Activated B cell treated with CpG ODN at 0.5 μM for 24 hours (primary cell): ENCODE measurements at places on chromosomes 6 and 20.

- DNase-seq: no peak
Measured at GRCh38 chr20:63522091-63522868, 1.7 kb downstream of the PPDPF start.

DNA sequence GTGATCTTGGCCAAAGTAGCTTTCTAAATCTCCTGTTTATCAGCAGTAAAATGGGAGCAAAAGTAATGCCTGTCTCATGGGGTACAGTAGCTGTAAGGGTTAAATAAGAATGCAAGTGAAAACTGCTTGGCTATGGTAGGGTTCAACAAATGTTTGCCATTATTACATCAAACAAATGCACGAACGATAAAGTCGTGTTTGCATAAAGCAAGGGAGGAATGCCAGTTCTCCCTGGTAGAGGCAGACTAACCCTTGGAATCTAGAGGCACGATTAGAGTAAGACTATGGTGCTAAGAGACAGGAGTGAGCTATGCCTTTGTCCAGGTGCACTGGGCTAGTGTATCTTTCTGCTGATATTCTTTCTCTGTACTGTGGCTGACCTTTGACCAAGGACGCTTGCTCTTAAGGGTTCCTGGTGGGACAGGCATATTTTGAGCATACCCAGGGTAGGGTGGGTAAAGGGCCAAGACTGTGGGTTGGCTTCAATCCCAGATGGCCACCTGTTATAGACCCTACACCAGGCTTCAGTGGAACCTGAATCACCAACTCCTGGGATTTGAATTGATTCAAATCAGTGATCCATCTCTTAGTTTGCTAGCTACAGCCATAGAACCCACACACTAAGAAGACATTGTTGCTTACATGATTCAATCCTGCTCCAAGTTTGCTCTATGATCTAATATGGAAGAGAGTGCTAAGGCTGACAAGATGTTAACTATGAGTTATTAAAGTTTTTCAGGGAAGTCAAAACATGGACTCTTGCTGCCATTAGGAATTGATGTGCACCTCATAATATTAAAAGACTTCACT lies 139.9 kb downstream of the CCDC170 start:
- no peak for DNase-seq

GRCh38 chr6:159193923-159194322 lies 24.7 kb downstream of the FNDC1 start:
- DNase-seq: no peak

- DNase-seq: no peak
Measured at GRCh38 chr20:62752671-62753501, 43.4 kb upstream of the MRGBP start.

DNA sequence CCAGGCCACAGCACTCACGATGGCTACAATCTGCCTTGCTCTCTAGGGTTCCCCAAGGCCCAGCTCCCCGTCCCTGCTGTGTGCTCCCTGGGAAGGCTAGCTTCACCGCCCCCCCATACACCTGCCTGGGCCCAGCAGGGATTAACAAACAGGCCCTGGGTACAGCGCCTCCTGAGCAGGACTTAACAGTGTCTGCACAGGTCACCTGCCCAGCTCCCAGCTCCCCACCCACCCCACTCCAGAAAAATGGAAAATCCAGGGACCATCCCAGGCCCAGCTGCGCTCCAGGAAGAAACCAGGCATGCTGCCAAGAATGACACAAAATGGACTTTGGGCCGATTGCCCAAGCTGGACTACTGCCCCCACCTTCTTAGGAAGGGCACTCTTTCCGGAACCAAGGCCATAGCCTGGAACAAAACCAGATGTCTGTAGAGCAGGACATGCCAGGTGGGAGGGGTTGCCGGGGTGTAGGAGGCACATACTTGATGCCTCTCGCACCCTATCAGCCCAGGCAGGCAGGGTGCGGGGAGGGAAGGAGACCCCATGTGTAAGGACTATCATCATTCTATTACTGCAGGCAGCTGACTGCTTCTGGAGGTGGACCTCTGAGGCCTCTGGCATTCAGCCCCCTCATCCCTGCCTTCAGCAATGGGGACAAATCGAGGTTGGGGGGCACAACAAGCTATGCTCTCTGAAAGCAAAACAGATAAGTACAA lies 104.9 kb downstream of the SNX5 start:
- no peak for DNase-seq

- DNase-seq: no peak
Measured at GRCh38 chr20:17202030-17202429, 24.8 kb upstream of the PCSK2 start.

- no peak for DNase-seq
Measured at GRCh38 chr6:4612636-4613171, 163.5 kb upstream of the CDYL start.

DNA sequence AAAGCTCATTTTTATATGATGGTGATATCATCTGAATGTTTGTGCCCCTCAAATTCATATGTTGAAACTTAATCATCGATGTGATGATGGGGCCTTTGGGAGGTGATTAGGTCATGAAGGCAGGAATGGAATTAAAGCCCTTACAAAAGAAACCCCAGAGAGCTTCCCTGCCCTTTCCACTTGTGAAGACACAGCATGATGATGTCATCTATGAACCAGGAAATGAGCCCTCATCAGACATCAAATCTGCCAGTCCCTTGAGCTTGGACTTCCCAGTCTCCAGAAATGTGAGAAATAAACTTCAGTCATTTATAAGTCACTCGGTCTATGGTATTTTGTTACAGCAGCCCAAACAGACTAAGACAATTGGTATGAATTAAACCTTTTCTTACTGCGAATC lies 153.1 kb downstream of the MYB start:
- DNase-seq: no peak

GRCh38 chr6:25939593-25939992 lies 9.1 kb upstream of the SLC17A2 start:
- DNase-seq: no peak

DNA sequence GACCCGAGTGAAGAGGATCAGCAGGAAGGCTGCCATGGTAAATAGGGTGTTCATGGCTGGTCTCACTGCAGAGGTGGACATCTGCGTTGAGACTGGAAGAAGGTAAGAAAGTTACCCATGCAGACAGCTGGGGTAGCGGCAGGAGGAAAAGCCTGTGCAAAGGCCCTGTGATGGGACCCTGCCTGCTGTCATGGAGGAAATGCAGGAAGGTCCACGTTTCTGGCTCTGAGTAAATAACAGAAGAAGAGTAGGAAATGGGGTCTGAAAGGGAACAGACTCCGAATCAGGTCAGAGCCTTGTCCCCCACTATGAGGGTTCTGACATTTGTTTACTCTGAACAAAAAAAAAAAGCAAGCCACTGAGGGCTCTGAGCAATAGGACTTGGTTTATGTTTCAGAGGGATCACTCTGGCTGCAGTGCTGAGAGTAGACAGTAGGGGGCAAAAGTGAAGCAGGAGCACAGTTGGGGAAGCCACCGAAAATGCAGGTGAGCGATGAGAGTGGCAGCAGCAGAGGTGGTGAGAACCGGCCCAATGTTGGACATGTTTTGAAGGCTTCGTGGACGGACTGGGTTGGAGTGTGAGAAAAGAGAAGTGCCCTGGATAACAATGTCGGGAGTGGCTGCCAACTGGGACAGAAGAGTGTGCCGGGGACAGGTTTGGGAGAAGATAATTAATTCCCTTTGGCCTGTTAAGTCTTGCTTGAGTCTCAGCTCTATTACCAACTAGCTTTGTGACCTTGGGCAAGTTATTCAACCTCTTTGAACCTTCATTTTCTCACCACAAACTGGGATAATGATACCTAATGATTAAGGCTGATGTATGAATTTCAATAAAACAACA lies 57.9 kb upstream of the MAP7 start:
- peak; percentile 53 for DNase-seq

- DNase-seq: no peak
Measured at GRCh38 chr6:2026133-2026532, 219.3 kb downstream of the GMDS start.

GRCh38 chr20:47749339-47749738 lies 35.9 kb downstream of the SULF2 start:
- no peak for DNase-seq

- DNase-seq: no peak
Measured at GRCh38 chr20:63562461-63563224, 8.7 kb downstream of the FNDC11 start.

DNA sequence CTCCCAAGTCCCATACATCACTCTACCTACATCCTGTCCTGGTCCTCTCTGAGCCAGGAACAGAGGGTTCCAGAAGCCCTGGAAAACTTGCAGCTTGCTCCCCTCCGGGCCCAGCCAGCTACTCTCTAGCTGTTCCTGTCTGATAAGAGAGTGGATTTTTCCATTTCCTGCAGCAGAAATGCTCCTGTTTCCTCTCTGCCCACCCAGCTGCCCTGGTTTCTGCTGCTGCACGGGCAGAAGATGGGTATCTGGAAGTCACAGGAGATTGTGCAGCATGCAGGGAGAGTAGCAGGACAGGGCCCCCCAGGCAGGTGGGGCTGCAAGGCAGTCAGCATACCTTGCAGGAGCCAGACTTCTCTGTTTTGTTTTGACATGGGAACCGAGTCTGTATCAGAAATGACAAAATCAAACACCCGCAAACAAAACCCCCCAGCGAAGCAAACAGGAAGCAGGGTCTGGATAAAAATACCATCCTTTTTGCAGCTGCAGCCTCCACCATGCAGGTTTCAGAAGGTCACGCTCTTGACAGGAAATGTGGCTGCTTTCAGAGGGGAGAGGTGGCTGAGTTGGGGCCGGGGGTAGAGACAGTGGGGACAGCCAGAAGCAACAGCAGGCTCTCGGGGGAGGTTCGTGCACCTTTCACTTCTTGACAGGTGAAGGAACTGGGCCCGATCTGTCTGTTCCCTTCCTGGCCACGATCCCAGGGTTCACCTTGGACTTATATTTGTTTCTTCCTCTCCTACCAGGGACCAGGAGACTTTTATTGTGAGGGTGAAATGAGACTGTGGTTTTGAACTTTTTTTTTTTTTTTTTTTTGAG lies 50.8 kb upstream of the FAM83D start:
- DNase-seq: peak; percentile 60

GRCh38 chr20:23628402-23629016 lies 9.2 kb downstream of the CST3 start:
- DNase-seq: no peak

DNA sequence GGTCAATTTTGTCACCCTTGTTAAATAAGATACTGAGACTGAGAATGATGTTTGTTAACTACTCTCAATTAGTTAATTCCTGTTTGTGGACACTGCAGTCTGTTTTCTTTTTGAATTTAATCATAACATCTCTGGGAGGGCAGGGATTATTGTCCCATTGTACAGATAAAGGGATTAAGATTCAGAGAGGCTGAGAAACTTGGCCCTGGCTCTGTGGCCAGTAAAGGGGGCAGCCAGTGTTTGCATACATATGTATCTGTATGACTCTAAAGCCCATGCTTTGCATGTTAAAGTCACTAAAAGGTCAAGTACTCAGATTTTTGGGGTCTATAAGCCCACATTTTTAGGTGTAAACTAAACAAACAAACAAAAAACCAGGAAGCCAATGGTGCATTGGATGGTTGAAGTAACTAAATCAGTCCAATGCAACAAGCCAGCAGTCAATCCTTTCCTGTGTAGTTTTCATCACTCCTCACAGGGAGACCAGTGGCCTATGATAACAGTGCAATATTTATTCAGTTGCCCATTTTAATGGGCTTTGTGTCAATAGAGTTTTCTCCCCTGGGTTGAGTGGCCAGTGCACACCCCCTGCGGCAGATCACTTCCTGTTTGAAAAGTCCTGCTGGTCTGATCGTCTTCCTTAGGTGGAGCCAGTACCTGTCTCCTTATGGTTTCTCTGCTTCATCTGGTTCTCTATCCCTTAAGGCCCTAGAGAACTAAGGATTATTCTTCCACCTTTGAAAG lies 106.7 kb downstream of the SLX4IP start:
- no peak for DNase-seq

DNA sequence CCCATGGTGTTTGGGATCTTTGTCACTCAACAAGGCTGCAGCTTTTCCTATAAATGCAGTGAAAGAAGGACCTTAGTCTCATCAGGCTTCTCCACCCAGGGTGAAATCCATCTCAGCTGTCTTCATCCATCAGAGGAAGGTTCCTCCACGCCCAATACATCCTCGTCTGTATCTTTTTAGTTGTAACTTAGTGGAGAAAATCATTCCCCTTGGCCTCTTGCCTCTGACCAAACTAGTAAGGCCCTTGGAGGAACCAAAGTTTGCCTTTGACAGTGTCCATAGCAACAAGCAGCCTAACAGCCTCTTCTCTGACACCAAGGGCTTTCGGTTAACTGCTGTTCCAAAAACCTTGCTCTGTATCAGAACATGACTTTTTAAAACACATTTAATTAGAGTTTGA lies 230.3 kb upstream of the ECI2 start:
- DNase-seq: no peak

GRCh38 chr6:134026597-134026996 lies 25.8 kb downstream of the SLC2A12 start:
- DNase-seq: no peak

GRCh38 chr20:25042531-25043498 lies 15.1 kb downstream of the ACSS1 start:
- peak; percentile 57 for DNase-seq

GRCh38 chr6:104527761-104528415 lies 331.8 kb downstream of the HACE1 start:
- no peak for DNase-seq

GRCh38 chr6:4451081-4451480 lies 315.7 kb upstream of the ECI2 start:
- no peak for DNase-seq

DNA sequence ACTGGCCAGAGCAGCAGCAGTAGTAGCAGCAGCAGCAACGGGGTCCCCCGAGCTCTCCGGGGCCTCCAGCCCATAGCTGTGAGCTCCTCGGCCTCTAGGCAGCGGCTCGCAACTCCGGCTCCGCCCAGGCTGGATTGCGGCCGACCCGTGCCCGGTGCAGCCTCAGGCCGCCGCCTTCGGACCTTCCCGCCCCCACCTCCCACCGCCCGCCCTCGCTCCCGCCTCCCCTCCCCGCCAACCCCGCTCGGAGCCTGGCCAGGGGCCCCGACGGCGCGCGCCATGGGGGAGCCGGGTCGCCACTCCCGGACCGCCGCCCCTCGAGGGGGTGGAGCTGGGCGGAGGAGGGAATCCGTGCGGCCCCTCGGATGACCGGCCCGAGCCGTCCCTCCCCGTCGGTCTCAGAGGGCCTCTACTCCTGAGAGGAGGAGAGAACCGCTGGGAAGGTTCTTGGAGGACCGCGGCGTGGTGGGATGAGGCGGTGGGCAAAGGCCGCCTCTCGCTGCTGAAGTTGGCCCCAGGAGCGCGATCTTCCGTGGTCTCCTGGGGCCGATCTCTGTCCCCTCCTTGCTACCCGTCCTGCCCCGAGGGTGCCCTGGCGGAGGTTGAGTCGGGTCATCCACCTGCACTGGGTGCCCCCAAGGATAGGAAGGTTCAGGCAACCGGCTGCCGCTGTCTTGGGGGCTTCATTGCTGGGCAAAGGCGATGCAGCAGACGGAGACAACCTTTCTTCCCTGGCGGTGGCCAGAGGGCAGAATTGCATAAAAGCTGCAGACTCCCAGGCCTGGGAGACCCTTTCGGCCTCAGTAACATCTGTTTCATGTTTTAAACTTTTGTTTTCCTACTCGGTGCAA lies at the start of gene ADAM33:
Gene ADAM33 (minus strand): TSS at position 80 of the 851 bp plus-strand sequence. CDS start 6 bp downstream, at position 74.
- no peak for DNase-seq
